ENCODE measurements at places on chromosomes 4 and X.

- ATAC-seq = no peak
Measured at GRCh38 chr4:139779691-139780090, 114.1 kb downstream of the MGST2 start.

- no peak for ATAC-seq
Measured at GRCh38 chr4:19659101-19659500, 592.6 kb upstream of the SLIT2 start.

- ATAC-seq = no peak
Measured at GRCh38 chr4:176979416-176979815, 186.7 kb upstream of the VEGFC start.

GRCh38 chr4:86678796-86679195 is 84.7 kb downstream of the PTPN13 start:
- ATAC-seq = no peak

- ATAC-seq = peak; percentile 95
Measured at GRCh38 chrX:989959-990510, 222.4 kb downstream of the CRLF2 start.

- no peak for ATAC-seq
Measured at GRCh38 chrX:152912641-152913040, 14.8 kb downstream of the ZNF185 start.

DNA sequence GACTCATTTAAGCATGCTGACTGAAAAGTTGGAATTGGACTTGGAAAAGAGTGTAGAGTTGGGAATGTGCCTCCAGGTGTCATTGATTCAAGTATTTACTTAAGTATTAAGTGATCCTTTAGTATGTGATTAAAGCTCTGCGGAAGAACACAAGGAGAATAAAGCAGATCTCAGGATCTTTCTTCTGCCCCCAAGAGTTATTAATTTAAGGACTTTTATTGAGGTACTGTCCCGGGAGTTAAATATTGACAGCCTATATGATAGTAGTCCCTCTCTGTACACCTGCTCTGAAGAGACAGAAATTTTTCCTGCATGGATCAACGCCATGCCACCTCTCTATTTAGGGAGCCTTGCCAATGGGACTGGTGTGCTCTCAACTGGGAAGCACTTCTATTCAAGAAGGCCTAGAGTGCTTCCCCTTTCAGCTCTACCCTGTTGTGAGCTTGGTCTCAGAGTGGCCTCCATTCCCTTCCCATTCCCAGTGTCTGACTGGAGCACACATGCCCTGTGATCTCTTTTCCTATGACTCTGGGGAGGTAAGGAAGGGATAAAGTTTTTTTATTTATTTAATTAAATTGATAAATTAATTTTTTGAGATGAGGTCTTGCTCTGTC is 75.9 kb downstream of the SHISA3 start:
- ATAC-seq = no peak

GRCh38 chrX:15233416-15234015 is 36.4 kb downstream of the ASB9 start:
- ATAC-seq = peak; percentile 56

- no peak for ATAC-seq
Measured at GRCh38 chr4:80521438-80521837, 185.9 kb downstream of the CFAP299 start.

DNA sequence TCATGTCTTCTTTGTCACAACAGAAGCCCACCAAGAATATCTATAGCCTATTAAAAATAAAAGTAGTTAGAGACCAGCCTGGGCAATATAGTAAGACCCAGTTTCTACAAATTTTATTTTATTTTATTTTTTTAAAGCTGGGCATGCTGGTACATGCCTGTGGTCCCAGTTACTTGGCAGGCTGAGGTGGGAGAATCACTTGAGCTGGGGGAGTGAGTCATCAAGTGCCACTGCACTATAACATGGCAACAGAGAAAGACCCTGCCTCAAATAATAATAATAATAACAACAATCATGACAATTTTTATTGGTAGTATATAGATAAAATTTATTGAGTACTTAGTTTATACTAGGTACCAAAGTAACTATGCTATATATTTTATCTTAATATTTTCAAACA is 93.0 kb upstream of the NPFFR2 start:
- no peak for ATAC-seq

GRCh38 chr4:185738820-185739219 is 73.2 kb downstream of the SORBS2 start:
- ATAC-seq = no peak

DNA sequence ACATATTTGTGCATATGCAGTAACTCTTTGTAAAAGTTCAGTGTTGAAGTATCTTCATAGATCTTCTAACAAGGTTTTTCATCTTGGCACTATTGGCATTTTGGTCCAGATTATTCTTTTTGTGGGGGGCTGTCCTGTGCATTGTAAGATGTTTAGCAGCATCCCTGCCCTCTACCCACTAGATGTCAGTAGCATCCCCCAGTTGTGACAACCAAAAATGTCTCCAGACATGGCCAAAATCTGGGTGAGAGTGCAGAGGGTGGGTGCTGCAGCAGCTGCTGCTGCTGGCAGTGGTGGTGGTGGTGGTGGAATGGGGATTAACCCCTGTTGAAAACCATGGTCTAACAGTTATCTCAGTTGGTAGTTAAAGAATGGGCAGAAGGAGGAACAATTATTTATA is 370.0 kb downstream of the GPAT3 start:
- ATAC-seq = no peak

DNA sequence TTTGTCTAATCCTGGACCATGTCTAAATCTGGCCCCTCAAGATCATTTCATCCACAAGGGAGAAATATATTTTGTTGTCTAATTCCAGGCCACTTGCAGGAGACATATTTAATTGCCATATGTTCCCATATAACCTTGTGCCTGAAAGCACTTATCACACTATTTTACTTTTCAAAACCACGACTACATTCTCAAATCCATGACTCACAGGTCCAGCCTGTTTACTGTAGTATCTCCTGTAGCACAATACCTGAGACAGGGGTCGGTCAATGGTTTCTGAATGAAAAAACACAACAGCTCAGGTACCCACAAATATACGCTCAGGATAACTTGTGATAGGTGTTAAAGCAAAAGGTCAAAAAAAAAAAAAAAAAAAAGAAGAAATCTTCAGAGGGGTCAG is 60.9 kb downstream of the SEC24D start:
- no peak for ATAC-seq

DNA sequence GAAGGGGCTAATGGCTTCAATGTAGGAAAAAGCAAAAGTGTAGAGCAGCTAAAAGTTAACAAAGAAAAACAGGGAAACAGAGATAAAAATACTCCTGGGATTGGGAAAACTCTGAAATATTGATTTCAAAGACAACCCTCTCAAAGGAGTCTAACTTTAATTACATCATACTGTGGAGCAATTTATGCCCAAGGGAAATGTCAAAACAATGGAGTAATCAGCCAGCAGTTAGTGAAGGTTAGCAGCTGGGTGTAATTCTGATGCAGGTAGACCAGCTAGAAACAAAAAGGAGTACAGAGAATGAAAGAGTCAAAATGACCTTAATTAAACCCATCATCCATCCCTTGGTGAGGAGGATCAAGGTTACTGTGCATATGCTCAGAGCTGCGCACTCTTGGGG is 169.0 kb downstream of the ADAM29 start:
- ATAC-seq = no peak

GRCh38 chrX:129622757-129623301 is 31.9 kb downstream of the APLN start:
- ATAC-seq = no peak

DNA sequence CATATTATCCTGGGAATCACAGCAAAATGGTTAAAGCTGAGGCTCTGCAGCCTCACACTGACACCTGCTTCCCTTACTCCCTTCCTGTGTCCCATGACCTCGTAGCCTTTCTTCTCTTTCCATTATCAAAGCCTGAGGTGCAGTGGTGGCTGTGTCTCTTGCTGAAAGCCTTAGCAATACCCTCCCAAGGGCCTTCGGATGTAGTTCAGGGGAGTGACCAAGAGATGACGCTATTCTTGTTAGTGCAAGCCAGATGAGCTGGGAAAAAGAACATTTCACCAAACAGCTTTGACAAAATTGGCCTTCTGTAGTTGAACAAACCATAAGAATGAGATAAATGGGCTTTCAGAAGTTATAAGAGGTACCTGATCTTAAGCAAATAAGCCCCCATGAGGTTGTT is 31.6 kb downstream of the SMIM10L2A start:
- no peak for ATAC-seq

DNA sequence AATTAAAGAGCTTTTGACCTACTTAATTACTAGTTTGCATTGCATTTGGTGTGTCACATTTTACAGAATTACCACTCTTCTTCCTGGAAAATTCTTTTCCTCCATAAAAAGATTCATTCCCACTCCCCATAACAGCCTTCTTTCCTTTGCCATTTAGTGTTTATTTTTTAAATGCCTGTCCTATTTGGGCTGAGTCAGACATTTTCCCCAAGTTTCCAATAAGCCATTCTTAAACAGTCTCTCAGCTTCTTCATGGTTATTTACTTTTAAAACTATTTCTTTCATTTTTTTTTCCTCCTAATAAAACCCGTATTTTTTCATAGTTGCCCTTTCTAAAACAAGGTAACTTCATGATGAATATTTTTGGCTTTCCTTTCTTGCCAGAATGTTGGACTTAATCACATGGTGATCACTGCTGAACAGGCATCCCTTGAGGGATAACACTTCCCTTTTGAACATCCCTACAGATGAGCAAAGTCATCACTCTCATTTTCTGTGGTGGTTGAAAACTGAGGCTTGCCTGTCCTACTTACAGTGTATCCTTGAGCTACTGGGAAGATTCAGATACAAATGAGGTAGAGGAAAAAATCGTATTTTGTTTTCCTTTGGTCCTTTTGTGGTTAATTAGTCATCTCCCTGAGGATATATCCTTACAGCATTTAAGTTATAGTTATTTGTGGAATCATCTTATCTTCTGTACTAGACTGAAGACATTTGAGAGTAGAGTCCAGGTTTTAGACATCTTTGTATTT is 520.5 kb upstream of the NR3C2 start:
- ATAC-seq = no peak

DNA sequence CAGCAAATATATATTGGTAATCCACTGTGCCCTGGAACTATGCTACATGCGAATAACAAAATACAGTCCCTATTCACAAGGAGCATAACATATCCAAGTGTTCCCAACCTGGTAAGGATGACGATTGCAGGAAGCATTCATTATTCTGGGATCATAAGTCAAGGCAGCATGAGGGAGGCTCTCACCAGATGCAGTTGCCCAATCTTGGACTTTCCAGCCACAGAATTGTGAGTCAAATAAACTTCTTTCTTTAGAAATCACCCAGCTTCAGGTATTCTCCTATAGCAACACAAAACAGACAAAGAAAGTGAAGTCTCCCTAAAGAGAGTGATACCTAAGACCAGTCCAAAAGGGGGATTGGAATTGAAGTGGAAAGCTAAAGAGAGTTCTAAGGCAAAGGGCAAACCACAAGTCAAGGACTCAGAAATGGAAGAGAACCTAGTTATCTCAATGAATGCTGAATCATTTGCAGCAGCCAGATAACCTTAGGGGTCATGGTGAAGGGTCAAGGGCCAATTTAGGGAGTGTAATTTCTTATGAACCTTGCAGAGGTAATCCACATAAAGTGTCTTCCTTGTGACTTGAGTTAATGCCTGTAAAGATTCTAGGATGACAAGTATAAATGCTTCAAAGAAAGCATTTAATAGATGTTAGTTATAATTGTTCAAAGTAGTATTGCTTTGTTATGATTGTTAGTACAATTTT is 103.1 kb upstream of the PCDH7 start:
- ATAC-seq = no peak

DNA sequence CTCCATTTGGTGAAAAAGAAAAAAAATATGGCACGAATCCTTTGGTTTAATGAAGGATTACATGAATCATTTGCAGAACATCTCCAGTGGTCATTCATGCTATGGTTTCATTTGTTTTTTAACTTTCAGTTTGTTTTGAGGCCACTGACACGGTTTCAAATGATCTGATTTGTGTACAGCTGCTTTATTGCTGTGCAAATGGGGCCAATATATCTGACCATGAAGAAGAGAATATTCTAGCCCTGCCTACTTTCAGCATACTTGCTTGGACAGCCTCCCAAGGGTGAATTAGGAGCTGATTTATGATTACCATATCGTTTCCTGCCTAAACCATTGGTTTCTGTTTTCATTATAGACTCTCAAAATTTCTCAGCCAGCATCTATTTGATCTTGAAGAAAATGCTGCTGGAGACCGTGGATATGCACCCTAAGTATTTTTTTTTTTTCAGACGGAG is 30.7 kb downstream of the SPARCL1 start:
- peak; percentile 64 for ATAC-seq
